ENCODE measurements at places on chromosomes 12 and 14. TPM values are rescaled to one million over a fixed set of nuclear protein-coding genes. Genes with fewer than 3 reads are reported as not detected.
A peak's percentile ranks its signal among the peaks of the same experiment; 100 is the strongest.

GRCh38 chr14:91402348-91402747 lies 15.3 kb downstream of the CCDC88C start:
- peak; percentile 59 for DNase-seq
- peak overlapping the region; percentile 90 for H3K27ac ChIP-seq
- H3K4me3 ChIP-seq: peak overlapping the region; percentile 26

DNA sequence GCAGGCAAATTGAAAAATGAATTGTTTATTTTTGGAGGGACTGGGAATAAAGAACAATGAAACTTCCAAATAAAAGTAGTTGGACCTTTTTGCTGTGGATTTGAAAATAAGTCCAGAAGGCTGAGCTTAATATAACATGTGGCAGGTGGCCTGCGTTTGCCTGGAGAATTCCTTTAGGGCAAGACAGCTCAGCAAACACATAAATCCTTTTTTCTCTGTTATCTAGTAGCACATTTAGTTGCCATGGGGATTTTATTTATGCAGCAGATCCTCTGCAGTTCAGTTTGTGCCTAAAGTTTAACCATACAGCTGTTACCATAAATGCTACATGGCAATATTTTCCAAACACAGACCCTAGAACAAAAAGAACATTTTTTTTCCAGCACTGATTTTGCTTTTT lies 180.0 kb downstream of the NPAS3 start:
- DNase-seq: no peak
- no peak overlapping the region for H3K27ac ChIP-seq
- H3K4me1 ChIP-seq: no peaks in the 10 kb centered on the region
- H3K4me3 ChIP-seq: no peak overlapping the region
- H3K36me3 ChIP-seq: no peaks in the 10 kb centered on the region

DNA sequence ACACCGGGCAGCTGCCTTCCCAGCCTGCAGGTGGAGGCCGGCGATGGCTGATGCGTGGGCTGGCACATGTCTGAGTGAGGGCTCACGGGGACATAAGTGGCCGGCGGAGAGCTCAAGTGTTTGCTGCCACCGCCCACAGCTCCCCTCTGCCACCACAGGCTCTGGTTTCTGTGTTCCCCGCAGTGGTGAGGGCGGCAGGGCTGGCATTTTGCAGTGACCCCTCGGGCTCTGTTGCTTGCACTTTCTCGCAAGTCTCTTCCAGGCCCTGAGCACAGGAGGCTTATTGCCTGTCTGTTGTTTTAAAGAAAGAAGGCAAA lies 271.0 kb upstream of the RTL1 start:
- H3K4me3 ChIP-seq: no peak overlapping the region
- no peaks in the 10 kb centered on the region for H3K36me3 ChIP-seq
- H3K27ac ChIP-seq: no peak overlapping the region
- no peaks in the 10 kb centered on the region for H3K4me1 ChIP-seq
- H3K27me3 ChIP-seq: no peaks in the 10 kb centered on the region

DNA sequence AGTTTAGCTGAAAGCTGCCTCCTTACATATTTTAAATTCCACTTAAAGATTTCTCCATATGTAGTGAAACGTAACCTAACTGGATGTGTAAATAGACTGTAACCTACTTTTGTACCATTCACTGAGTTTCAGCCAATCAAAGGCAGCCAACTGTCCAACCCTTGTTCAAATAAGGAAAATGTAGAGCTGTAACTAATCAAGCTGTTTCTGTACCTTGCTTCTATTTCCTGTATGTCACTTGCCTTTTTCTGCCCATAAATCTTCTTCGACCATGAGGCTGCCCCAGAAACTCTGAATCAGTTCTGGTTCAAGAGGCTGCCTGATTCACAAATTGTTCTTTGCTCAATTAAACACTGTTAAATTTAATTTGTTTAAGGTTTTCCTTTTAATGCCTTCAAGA lies 6.3 kb downstream of the SLC7A8 start:
- no peaks in the 10 kb centered on the region for H3K36me3 ChIP-seq
- peaks cover 13% of the 10 kb centered on the region for H3K27me3 ChIP-seq
- no peak for DNase-seq
- no peaks in the 10 kb centered on the region for H3K4me1 ChIP-seq

- H3K4me3 ChIP-seq: no peak overlapping the region
- DNase-seq: no peak
- H3K36me3 ChIP-seq: no peaks in the 10 kb centered on the region
- no peak overlapping the region for H3K27ac ChIP-seq
Observed at GRCh38 chr12:23493672-23494071, 455.8 kb downstream of the SOX5 start.

GRCh38 chr12:78977304-78977867 lies 112.8 kb downstream of the SYT1 start:
- no peak for DNase-seq
- H3K4me1 ChIP-seq: no peaks in the 10 kb centered on the region
- H3K36me3 ChIP-seq: no peaks in the 10 kb centered on the region
- H3K4me3 ChIP-seq: no peak overlapping the region
- H3K27me3 ChIP-seq: no peaks in the 10 kb centered on the region
- no peak overlapping the region for H3K27ac ChIP-seq

Gene ITGA7
- total RNA-seq: 4.3 TPM

Gene CD27
- total RNA-seq: 3.1 TPM

Measured in natural killer cell (primary cell).